ENCODE measurements at places on chromosomes 1 and 21. TPM values are rescaled to one million over a fixed set of nuclear protein-coding genes. Genes with fewer than 3 reads are reported as not detected.

DNA sequence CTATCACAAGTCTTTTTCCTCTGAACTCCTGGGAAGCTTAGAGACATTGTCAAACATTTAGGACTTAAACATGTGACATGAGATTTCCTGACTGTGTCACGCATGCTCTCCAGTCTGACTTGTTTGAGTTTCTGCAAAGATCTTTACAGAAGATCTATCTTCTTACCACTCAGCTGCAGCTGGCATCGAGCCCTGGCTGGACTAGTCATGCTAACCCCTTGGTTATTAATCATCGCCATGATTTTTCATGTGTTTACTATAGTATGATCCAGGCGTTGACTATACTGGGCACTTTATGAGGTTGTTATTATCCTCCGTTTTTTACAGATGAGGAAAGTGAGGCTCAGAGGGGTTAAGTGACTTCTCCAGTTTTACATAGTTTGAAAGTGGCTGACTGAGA is 18.1 kb upstream of the IRF2BP2 start:
- H3K4me3 ChIP-seq = no peak overlapping the region
- H3K27ac ChIP-seq = no peak overlapping the region
- peaks cover 30% of the 10 kb centered on the region for H3K4me1 ChIP-seq
- H3K36me3 ChIP-seq = no peaks in the 10 kb centered on the region

Gene GSTM2
- total RNA-seq = 219 TPM

GRCh38 chr1:150085406-150085805 is 17.8 kb downstream of the VPS45 start:
- no peak for DNase-seq
- no peak overlapping the region for H3K27ac ChIP-seq
- no peaks in the 10 kb centered on the region for H3K4me1 ChIP-seq
- H3K4me3 ChIP-seq = no peak overlapping the region
- no peaks in the 10 kb centered on the region for H3K27me3 ChIP-seq

Gene PHTF1
- 22.8 TPM for total RNA-seq

Gene FCER1A
- total RNA-seq = 1.1 TPM

Gene ERICH3
- 0.55 TPM for total RNA-seq

DNA sequence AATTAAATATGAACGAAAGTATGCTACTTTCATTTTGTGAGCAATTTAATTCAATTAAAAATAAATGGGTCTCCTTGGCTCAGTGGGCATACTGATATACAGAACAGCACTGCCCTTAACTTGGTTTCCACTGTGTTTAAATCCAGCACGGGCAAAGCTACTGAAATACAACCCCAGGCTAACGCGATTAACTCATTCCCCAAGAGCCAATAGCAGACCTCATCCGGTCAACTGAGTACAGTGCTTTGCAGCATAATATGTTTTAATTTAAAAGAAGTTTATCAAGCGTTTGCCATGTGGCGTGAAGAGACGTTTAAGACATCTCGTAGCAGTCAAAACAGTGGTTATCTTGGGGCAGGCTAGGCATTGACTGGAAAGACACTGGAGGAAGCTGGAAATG is 118.6 kb downstream of the PROX1 start:
- no peak for DNase-seq
- H3K4me1 ChIP-seq = no peaks in the 10 kb centered on the region
- H3K36me3 ChIP-seq = no peaks in the 10 kb centered on the region
- no peaks in the 10 kb centered on the region for H3K27me3 ChIP-seq

Gene SPRR2F
- total RNA-seq = not detected

GRCh38 chr1:94646141-94646643 is 104.6 kb upstream of the F3 start:
- H3K27ac ChIP-seq = no peak overlapping the region
- DNase-seq = no peak

DNA sequence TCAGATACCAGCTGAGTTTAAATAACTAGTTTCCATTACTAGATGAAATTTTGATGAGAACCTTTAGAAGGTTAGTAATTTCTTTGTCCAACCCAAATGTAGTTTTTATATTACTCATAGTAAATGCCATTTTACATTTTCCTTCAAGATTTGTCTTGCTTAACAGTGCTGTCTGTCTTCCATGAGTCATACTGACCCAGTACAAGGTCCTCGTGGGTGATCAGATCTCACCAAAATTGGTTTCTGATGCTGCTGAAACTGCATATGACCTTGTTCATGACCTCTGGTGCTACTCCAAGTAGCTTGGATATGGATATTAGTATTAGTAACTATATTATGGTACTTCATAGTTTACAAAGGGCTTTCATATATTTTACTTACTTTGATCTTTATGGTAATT is 207.1 kb downstream of the RYR2 start:
- H3K27ac ChIP-seq = no peak overlapping the region
- DNase-seq = no peak
- no peaks in the 10 kb centered on the region for H3K27me3 ChIP-seq
- no peak overlapping the region for H3K4me3 ChIP-seq
- no peaks in the 10 kb centered on the region for H3K36me3 ChIP-seq

Gene GPR37L1
- 0.72 TPM for total RNA-seq

DNA sequence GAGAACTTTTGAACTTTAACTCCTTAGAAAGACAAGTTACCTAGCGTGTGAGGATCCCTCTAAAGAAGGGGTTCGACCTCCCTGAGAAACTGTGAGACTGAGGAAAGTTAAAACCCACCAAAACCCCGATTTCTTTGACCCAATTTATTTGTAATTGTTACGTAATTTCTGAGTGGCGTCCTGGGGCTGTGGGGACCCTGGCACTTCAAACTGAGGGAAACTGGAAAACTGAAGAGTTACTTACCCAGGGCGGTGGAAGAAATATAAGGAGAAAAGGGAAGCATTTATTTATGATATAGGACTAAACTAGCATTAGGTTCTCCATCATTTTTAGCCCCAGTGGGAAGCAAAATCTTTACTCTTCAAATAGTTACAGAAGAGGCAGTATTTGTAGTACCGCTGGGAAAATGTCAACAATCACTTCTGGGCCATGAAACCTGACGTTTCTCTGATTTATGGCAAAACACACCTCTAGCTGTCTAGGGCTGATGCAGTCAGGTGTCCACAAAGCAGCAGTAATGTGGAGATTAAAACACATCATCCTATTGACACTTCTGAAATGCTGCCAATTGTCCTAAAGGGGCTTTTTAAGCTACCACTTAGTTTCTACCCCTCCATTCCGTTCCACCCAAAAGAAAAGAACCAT is 430 bp downstream of the S100B start:
- no peaks in the 10 kb centered on the region for H3K27me3 ChIP-seq
- no peaks in the 10 kb centered on the region for H3K36me3 ChIP-seq
- peaks cover 6% of the 10 kb centered on the region for H3K4me1 ChIP-seq

DNA sequence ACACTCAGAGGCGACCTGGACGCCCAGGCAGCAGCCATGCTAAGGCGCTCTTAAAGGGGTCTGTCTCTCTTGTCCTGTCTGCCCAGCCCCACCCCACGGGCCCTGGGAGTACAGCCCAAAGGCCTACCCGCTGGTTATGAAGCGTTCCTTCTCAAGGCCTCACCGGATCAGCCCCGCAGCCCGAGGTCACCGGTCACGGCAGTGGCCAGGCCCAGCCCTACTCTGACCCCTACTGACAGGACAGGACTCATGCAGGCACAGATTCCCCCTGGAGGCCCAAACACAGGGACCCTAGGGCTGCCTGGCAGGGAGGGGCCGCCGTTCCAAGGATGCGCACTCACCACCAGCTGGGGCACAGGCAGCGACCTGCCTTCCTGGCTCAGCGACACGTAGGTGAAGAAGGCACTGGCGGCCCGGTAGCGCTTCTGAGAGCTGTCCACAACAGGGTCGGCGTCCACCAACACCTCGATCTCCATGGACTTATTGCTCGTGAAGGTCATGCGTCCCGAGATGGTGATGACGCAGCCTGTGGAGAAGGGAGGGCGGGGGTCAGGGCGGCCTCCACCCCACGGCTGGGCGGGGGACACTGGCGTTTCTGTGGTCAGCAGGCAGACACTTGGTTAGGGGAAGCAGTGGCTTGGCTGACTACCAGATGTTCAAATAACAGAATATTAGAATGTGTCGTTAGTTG is 20.0 kb upstream of the GPR153 start:
- no peak overlapping the region for H3K4me3 ChIP-seq
- no peaks in the 10 kb centered on the region for H3K27me3 ChIP-seq
- no peak for DNase-seq

Gene DNAI4
- 9.5 TPM for total RNA-seq

DNA sequence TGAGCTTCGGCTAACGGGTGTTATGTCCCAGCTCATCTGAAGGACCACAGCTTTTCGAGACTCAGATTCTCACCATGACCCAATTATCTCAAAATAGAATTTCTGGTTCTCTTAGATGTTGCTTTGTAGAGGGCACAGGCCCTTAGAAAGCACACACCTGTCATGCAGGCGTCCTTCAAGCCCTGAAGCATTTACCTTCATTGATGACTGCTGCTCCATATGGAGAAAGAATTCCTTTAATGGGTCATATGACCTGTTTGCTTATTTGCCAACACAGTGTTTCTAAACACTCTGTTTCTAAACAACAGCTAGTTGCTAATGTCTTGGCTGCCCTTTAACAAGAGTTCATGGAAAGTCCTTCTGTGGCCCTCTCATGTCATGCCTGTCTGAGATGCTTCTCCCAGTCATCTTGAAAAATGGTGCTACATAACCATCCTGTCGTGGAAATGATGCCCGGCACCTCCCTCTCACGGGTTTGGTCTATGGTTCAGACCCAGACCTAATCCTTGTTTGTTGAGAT is 495.7 kb downstream of the KIF26B start:
- H3K27ac ChIP-seq = no peak overlapping the region
- no peak for DNase-seq
- H3K4me1 ChIP-seq = no peaks in the 10 kb centered on the region
- H3K27me3 ChIP-seq = no peaks in the 10 kb centered on the region
- no peaks in the 10 kb centered on the region for H3K36me3 ChIP-seq
- H3K4me3 ChIP-seq = no peak overlapping the region

DNA sequence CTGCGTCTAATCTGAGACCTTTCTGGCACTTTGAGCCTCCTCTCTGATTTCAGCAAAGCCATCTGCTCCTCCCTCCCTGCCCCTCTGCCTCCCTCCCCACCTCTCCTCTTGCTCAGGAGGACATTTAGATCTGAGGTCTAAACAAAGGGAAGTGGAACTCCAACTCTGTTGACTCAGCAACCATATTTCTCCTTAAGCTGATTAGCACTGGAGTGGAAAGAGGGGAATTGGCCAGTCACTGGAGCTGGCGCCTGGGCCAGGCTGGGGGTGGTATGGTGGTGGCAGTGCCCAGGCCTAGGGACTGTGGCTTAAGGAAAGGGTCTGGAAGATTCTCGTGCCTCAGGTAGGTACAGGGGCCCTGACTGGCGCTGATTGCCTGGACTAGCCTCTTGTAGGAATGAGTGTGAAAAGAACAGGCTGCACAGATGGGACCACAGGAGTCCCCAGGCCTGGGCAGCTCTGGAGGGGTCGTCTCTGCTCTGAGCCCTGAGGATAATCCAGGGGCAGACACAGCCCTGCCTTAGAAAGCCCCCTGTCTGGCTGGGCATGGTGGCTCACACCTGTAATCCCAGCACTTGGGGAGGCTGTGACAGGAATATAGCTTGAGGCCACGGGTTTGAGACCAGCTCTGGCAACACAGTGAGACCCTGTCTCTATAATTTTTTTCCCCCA is 11.9 kb downstream of the SH2D2A start:
- peaks cover 28% of the 10 kb centered on the region for H3K36me3 ChIP-seq
- H3K27me3 ChIP-seq = no peaks in the 10 kb centered on the region
- H3K4me1 ChIP-seq = peaks cover 28% of the 10 kb centered on the region
- H3K4me3 ChIP-seq = no peak overlapping the region

- no peaks in the 10 kb centered on the region for H3K27me3 ChIP-seq
- peak; percentile 81 for DNase-seq
- H3K4me3 ChIP-seq = no peak overlapping the region
- no peaks in the 10 kb centered on the region for H3K36me3 ChIP-seq
- H3K4me1 ChIP-seq = peaks cover 16% of the 10 kb centered on the region
These were observed 19.4 kb downstream of the ACOT7 start for GRCh38 chr1:6373961-6374720.

Gene SLC37A1
- 9.8 TPM for total RNA-seq

DNA sequence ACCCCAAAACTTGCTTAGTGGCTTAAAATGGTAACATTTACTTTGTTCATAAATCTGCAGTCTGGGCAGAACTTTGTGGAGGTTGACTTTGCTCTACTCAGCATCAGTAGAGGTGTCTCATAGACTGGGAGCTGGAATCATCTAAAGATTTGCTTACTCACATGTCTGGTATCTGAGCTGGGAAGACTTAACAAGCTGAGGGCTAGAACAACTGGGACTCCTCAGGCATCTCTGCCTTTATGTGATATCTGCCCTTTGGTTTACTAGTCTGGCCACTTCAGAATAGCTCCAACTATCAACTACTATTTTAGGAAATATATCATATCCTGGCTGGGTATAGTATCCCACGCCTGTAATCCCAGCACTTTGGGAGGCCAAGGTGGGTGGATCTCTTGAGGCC is 82.5 kb downstream of the C4BPA start:
- H3K27ac ChIP-seq = no peak overlapping the region
- H3K27me3 ChIP-seq = no peaks in the 10 kb centered on the region
- no peak overlapping the region for H3K4me3 ChIP-seq
- H3K4me1 ChIP-seq = no peaks in the 10 kb centered on the region
- no peak for DNase-seq
- no peaks in the 10 kb centered on the region for H3K36me3 ChIP-seq

GRCh38 chr1:42952303-42953001 is 6.2 kb downstream of the SLC2A1 start:
- peak overlapping the region; percentile 49 for H3K27ac ChIP-seq
- H3K4me3 ChIP-seq = no peak overlapping the region
- peaks cover 43% of the 10 kb centered on the region for H3K4me1 ChIP-seq
- DNase-seq = no peak

GRCh38 chr21:31804008-31804394 is 68.8 kb upstream of the HUNK start:
- no peaks in the 10 kb centered on the region for H3K4me1 ChIP-seq
- no peak overlapping the region for H3K27ac ChIP-seq
- no peak overlapping the region for H3K4me3 ChIP-seq
- DNase-seq = no peak

- H3K27me3 ChIP-seq = no peaks in the 10 kb centered on the region
- no peak overlapping the region for H3K27ac ChIP-seq
- DNase-seq = peak; percentile 78
- H3K4me3 ChIP-seq = no peak overlapping the region
These were observed 23.1 kb upstream of the ERI3 start for GRCh38 chr1:44377925-44378784.

DNA sequence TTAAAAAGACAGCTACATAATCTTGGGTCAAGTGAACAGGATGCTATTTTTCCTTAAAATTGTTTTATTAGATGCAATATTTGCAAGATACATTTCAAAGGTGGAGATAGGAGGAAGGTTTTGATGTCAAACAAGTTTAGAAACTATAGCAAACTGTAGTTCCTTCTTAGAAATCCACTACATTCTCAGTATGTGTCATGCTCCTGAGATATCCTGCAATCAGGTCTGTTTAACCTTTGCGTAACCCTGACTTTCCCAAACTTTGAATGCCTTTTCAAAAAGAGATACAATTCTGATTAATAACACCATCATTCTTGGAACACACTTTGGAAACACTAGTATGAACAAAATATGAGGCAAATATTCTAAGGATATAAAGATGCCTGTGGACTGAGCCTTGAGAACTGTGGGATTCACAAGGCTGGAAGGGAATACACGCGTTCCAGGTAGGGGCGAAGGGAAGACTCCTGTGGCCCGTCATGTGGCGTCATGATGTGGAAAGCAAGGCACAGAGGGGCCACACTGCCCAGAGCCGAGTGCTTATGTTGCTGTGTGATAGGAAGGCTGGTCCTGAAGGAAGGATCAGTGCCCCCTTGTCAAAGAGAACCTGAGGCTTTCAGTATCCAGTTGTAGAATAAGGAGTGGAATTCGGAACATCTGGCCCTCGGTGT is 19.6 kb upstream of the TARBP1 start:
- no peak overlapping the region for H3K4me3 ChIP-seq
- no peaks in the 10 kb centered on the region for H3K36me3 ChIP-seq
- peak overlapping the region; percentile 85 for H3K27ac ChIP-seq

- H3K27me3 ChIP-seq = no peaks in the 10 kb centered on the region
- H3K4me1 ChIP-seq = no peaks in the 10 kb centered on the region
- no peak for DNase-seq
- H3K36me3 ChIP-seq = no peaks in the 10 kb centered on the region
These were observed 13.3 kb upstream of the S100A2 start for GRCh38 chr1:153578936-153579335.

Gene MRPL37
- 46.0 TPM for total RNA-seq

Measured in stomach (tissue), 19 donors.